ENCODE measurements at places on chromosomes 12 and 14. TPM values are rescaled to one million over a fixed set of nuclear protein-coding genes. Genes with fewer than 3 reads are reported as not detected.

- H3K4me1 ChIP-seq, result no peaks in the 10 kb centered on the region
- no peak for DNase-seq
- no peak overlapping the region for H3K4me3 ChIP-seq
- H3K36me3 ChIP-seq, result no peaks in the 10 kb centered on the region
- H3K27ac ChIP-seq, result no peak overlapping the region
Measured at GRCh38 chr12:120886199-120887018, 17.7 kb downstream of the SPPL3 start.

- no peaks in the 10 kb centered on the region for H3K27me3 ChIP-seq
- H3K36me3 ChIP-seq, result no peaks in the 10 kb centered on the region
- no peak for DNase-seq
- no peaks in the 10 kb centered on the region for H3K4me1 ChIP-seq
- H3K27ac ChIP-seq, result no peak overlapping the region
- H3K4me3 ChIP-seq, result no peak overlapping the region
Measured at GRCh38 chr12:129276361-129277060, 423.2 kb downstream of the GLT1D1 start.

DNA sequence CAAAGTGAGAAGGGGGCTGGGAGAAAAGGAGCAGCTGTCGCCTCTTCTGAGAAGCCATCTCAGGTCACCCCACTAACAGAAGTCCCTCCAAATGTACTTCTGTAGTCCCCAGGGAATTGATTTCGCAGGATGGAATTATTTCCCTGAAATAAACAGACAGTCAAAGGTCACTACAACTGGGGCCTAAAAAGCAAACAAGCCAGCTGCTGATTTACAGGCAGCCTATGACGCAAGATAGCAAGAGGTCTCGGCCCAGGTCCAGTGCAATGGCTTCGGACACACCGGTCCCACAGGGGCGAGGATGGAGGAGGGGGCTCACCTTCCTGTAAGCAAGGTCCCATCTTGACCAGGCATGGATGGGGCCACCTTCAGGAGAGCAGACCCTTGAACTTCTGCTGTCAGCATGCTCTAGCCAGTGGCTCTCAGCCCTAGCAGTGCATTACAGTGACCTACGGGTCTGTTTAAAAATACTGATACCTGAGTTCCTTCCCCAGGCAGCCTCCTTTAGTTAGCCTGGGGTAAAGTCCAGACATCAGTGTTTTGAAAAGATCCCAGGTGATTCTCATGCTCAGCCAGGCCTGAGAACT lies 18.1 kb downstream of the NUAK1 start:
- no peak overlapping the region for H3K27ac ChIP-seq
- no peaks in the 10 kb centered on the region for H3K36me3 ChIP-seq
- H3K4me1 ChIP-seq, result peaks cover 10% of the 10 kb centered on the region
- no peak overlapping the region for H3K4me3 ChIP-seq
- no peaks in the 10 kb centered on the region for H3K27me3 ChIP-seq

GRCh38 chr12:1093166-1093751 lies 102.2 kb downstream of the ERC1 start:
- DNase-seq, result peak; percentile 79
- no peak overlapping the region for H3K4me3 ChIP-seq
- no peaks in the 10 kb centered on the region for H3K36me3 ChIP-seq
- H3K27ac ChIP-seq, result no peak overlapping the region

DNA sequence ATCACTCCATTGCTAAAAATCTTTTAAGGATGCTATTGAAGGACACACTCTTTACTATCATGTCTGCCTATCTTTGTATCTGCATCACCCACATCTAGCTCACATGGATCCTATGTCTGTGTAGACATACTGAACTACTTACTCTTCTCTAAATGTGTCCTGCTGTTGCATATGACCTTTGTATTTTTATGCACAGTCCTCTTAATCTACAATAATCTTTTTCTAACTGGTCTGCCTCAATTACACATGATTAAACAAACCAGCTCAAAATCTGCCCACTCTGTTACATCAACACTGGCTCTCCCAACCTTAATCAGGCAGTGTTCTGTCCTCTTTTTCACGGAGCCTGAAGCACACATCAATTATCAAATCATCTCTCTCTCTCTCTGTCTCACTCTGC lies 316.3 kb upstream of the MGAT4C start:
- H3K4me1 ChIP-seq, result no peaks in the 10 kb centered on the region
- no peak for DNase-seq
- H3K27ac ChIP-seq, result no peak overlapping the region

- H3K4me1 ChIP-seq, result no peaks in the 10 kb centered on the region
- no peak overlapping the region for H3K27ac ChIP-seq
- no peak overlapping the region for H3K4me3 ChIP-seq
Measured at GRCh38 chr14:23831596-23831995, 122.0 kb upstream of the DHRS4 start.

DNA sequence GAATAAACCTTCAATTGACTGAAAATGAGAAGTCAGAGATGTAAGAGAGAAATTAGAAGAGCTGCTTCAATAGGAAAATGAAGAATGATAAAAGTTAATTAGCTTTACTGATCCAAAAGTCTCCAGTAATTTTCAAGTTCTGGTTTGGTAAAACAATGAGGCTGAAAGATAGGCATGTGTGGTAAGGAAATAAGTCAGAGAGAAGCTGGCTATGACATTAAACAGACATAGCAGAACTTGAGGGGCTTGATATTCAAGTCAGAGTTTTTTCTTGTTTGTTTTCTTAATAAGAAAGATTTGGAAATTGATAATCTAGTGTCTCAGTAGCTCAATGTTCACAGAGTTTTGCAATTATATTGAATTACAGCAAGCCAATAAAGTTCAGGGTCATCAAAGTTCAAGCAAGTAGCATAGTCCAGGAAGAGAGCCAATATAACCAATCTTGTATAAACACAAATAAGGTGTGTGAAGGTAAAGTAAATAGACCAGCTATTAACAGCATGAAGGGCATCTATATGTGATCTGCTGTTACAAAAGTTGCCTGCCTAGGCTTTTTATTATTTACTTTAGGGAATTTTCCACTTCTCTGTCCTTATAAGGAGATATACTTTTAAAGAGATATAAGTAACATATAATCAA lies 1111.5 kb downstream of the TRHDE start:
- H3K4me3 ChIP-seq, result no peak overlapping the region
- H3K27me3 ChIP-seq, result no peaks in the 10 kb centered on the region
- no peaks in the 10 kb centered on the region for H3K4me1 ChIP-seq
- no peak overlapping the region for H3K27ac ChIP-seq

DNA sequence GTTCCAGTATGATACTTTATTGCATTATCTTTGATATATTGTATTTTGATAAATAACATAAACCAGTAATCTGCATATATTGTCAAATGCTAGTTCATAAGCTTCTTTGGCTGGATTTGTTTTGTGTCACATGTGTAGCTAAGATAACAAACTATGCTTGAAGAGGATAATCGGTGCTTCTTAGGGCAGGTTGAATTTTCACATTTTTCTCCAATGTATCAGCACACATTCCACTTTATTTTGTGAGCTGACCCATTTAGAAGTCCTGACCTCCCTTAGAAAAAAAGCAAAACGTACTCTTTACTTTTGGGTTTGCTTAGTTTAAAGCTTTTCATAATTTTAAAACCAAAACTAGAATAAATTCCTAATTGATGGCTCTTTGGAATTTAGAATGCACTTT lies 277.7 kb upstream of the DDHD1 start:
- no peaks in the 10 kb centered on the region for H3K4me1 ChIP-seq
- DNase-seq, result no peak
- no peak overlapping the region for H3K27ac ChIP-seq
- H3K36me3 ChIP-seq, result no peaks in the 10 kb centered on the region

Gene MYF6
- under 0.01 TPM for total RNA-seq

Gene MYH6
- not detected for total RNA-seq

Gene NINJ2
- 1.3 TPM for total RNA-seq

All from fibroblast of lung (primary cell).